ENCODE measurements at places on chromosomes 11 and 22. TPM values are rescaled to one million over a fixed set of nuclear protein-coding genes. Genes with fewer than 3 reads are reported as not detected.

The AIFM3 gene
- total RNA-seq, result 1.9 TPM

The LRRC32 gene
- 0.59 TPM for total RNA-seq

The ZNF280A gene
- 0.13 TPM for total RNA-seq

The LDLRAD3 gene
- 12.1 TPM for total RNA-seq

The MMP13 gene
- not detected for total RNA-seq

The APOBEC3C gene
- 32.1 TPM for total RNA-seq

The VWCE gene
- 20.6 TPM for total RNA-seq

The DRICH1 gene
- not detected for total RNA-seq

The PRRG4 gene
- total RNA-seq, result 1.2 TPM

The HTATIP2 gene
- total RNA-seq, result 32.8 TPM

The SLC5A1 gene
- not detected for total RNA-seq

The MS4A15 gene
- 0.11 TPM for total RNA-seq

The MAJIN gene
- total RNA-seq, result not detected

The SDHD gene
- 79.6 TPM for total RNA-seq

The TPH1 gene
- 0.17 TPM for total RNA-seq

The KCNQ1OT1 gene
- total RNA-seq, result 1.2 TPM

The RIC3 gene
- total RNA-seq, result 23.7 TPM

The CASP1 gene
- not detected for total RNA-seq

The INPP5J gene
- 4.7 TPM for total RNA-seq

The OR5F1 gene
- total RNA-seq, result not detected

The SOX10 gene
- total RNA-seq, result 2.4 TPM

The TSPAN4 gene
- 63.9 TPM for total RNA-seq

The CABP4 gene
- not detected for total RNA-seq

Data from H9 (cell line).